Smooth muscle cell of bladder (primary cell): ENCODE measurements at places on chromosomes 12 and 14. TPM values are rescaled to one million over a fixed set of nuclear protein-coding genes. Genes with fewer than 3 reads are reported as not detected.

Gene ACOT6
- not detected in 2 replicates for total RNA-seq

Gene TAS2R19
- 4.0 and 4.1 TPM in 2 replicates for total RNA-seq

Gene KIF5A
- total RNA-seq, result 0.09 and 0.14 TPM in 2 replicates

Gene RNF212B
- total RNA-seq, result not detected in 2 replicates

Gene SRRM4
- total RNA-seq, result under 0.01 TPM in 2 replicates

Gene ZBTB25
- 4.6 and 8.0 TPM in 2 replicates for total RNA-seq

Gene ACOT4
- total RNA-seq, result 0.43 and 0.46 TPM in 2 replicates

Gene PPP1R1A
- total RNA-seq, result not detected in 2 replicates
